ENCODE measurements at places on chromosomes 6 and 20.

GRCh38 chr6:148177589-148178233 lies 164.9 kb upstream of the SASH1 start:
- peak; percentile 13 for DNase-seq

GRCh38 chr6:7216941-7217621 lies 95.9 kb downstream of the SSR1 start:
- DNase-seq = no peak

GRCh38 chr20:3680701-3681351 lies 984 bp downstream of the ADAM33 start:
- DNase-seq = no peak

GRCh38 chr6:111845441-111845871 lies 27.8 kb downstream of the FYN start:
- no peak for DNase-seq
